ENCODE measurements at places on chromosomes 5 and 9.

- peak; percentile 27 for DNase-seq
Observed at GRCh38 chr9:34375901-34376595, 650 bp downstream of the MYORG start.

DNA sequence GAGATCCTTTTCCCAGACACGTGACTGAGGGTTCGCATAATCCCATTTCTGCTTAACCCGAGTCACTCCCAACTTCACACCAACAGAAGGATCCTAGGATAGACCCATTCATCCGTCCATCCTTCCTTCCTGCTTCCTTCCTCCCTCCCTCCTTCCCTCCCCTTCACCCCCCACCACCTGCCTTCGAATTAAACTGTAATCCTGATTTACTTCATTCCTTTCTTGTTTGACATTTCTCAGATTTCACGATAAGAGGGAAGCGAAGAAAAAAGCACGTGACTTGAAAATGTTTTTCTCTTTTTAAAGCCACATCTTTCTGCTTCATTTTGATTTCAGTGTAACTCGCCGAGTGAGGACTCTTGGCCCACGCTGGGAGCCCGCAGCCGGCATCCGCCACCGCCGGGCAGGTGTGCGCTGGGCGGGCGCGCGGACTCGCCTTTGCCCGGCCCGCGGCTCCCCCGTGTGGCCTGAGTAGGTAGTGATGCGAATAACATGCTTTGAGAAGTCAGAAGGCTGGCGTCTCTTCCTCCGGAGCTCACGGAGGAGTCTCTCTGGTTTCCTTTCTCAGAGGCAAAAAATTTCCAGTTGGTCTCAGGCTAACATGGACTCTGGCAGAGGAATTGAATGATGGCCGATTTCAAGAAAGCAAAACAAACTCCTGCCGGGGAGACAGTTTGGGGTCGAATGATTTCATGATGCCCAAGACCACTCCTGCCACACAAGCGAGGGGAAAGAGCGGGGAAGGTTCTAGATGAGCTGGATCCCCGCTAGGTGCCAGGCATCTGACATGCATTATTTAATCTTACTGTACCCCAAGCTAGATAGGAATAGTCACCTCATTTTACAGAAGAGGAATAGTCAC lies 117.7 kb downstream of the SLC12A2 start:
- peak; percentile 81 for DNase-seq

- DNase-seq = no peak
Observed at GRCh38 chr5:81665795-81666194, 85.1 kb downstream of the SSBP2 start.

- no peak for DNase-seq
Observed at GRCh38 chr9:107471552-107471951, 18.0 kb downstream of the KLF4 start.

GRCh38 chr5:2642684-2643345 lies 108.7 kb downstream of the IRX2 start:
- no peak for DNase-seq

GRCh38 chr5:65588694-65589093 lies 25.6 kb downstream of the PPWD1 start:
- no peak for DNase-seq

GRCh38 chr5:149708981-149709594 lies 21.0 kb upstream of the PPARGC1B start:
- no peak for DNase-seq
